ENCODE measurements at places on chromosomes 3 and 15. TPM values are rescaled to one million over a fixed set of nuclear protein-coding genes. Genes with fewer than 3 reads are reported as not detected.

The SLC27A2 gene
- total RNA-seq = not detected

- no peak for DNase-seq
These were observed 11.5 kb upstream of the PCSK6 start for GRCh38 chr15:101500865-101501551.

GRCh38 chr15:32834156-32834555, 116.4 kb downstream of the GREM1 start:
- no peak for DNase-seq

- DNase-seq = no peak
These were observed 605.0 kb upstream of the CBLB start for GRCh38 chr3:106473576-106474475.

The CCR4 gene
- total RNA-seq = 0.21 TPM

- DNase-seq = no peak
These were observed 528.6 kb downstream of the CADM2 start for GRCh38 chr3:85487375-85487774.

The TIGIT gene
- total RNA-seq = not detected

The KNG1 gene
- not detected for total RNA-seq

DNA sequence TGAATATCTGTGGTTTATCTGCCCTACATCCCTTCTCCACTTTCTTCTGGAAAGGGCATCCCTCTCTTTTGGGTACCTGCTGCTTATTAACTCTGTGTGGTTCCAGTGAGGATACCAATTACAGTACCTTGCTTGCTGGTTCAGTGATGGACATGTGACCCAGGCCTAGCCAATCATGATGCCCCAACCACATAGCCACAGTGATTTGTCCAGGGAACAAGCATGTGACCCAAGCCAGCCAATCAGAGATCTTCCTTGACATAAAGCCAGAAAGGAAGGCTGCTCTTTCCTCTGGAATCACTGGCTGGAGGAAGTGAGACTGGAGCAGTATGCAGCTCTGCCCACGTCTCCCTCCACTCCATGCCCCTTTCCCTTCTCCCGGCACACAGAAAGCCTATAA, 10.9 kb upstream of the TMEM158 start:
- DNase-seq = no peak

The MYLK gene
- total RNA-seq = 24.3 TPM
